ENCODE measurements at places on chromosomes 2 and 18.

GRCh38 chr18:12248926-12249720, 5.0 kb upstream of the CIDEA start:
- no peak for DNase-seq

DNA sequence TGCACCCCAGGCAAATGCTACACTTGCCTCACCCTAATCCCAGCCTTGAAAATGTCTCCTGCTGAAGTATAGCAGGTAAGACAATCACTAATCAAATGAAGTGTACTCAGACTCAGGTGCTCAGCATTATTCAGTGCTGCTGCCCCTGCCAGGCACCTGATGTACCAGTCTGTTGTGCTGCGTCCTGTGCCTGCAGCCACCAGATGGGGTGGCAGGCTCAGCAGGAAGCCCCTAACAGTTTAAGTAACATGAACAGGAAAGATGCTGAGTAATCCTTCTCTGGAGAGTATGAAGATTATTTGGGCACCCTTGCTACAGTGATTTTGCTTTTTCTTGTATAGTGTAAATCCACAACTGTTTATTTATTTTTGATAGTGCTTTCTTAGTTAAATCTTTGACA, 69.1 kb downstream of the TACR1 start:
- DNase-seq = no peak

DNA sequence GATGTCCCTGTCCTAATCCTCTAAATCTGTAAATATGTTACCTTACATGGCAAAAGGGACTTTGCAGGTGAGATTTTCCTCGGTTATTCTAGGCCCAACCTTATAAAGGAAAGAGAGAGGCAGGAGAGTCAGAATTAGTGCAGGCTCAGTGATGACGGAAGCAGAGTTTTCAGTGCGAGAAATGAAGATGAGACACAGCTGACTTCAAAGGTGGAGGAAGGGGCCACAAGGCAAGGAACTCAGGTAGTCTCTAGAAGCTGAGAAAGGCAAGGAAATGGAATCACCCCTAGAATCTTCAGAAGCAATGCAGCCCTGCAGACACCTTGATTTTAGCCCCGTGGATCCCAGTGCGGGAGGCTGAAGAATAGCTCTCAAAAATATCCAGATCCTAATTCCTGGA, 7.2 kb upstream of the LCLAT1 start:
- no peak for DNase-seq

- no peak for DNase-seq
Observed at GRCh38 chr2:57685032-57685431, 361.6 kb upstream of the VRK2 start.

GRCh38 chr2:138321458-138321857, 180.1 kb upstream of the SPOPL start:
- no peak for DNase-seq

- peak; percentile 75 for DNase-seq
Observed at GRCh38 chr18:74598350-74599001, 806 bp downstream of the ZNF407 start.

- DNase-seq = no peak
Observed at GRCh38 chr2:52365946-52366345, 1334.0 kb upstream of the NRXN1 start.

GRCh38 chr2:163157411-163157810, 318.8 kb upstream of the KCNH7 start:
- DNase-seq = peak; percentile 45

- DNase-seq = no peak
Observed at GRCh38 chr2:195579776-195580555, 77.1 kb upstream of the SLC39A10 start.

GRCh38 chr18:54551590-54551989, 39.5 kb upstream of the DYNAP start:
- DNase-seq = no peak

All from mesenchymal stem cell (in vitro differentiated cells and primary cell).